Stimulated activated CD4-positive, alpha-beta T cell treated with anti-CD3 and anti-CD28 coated beads, Interleukin-1b, Interleukin-23, amount 100 ng/mL, for 4 hours (primary cell): ENCODE measurements at places on chromosomes 5 and 9.

DNA sequence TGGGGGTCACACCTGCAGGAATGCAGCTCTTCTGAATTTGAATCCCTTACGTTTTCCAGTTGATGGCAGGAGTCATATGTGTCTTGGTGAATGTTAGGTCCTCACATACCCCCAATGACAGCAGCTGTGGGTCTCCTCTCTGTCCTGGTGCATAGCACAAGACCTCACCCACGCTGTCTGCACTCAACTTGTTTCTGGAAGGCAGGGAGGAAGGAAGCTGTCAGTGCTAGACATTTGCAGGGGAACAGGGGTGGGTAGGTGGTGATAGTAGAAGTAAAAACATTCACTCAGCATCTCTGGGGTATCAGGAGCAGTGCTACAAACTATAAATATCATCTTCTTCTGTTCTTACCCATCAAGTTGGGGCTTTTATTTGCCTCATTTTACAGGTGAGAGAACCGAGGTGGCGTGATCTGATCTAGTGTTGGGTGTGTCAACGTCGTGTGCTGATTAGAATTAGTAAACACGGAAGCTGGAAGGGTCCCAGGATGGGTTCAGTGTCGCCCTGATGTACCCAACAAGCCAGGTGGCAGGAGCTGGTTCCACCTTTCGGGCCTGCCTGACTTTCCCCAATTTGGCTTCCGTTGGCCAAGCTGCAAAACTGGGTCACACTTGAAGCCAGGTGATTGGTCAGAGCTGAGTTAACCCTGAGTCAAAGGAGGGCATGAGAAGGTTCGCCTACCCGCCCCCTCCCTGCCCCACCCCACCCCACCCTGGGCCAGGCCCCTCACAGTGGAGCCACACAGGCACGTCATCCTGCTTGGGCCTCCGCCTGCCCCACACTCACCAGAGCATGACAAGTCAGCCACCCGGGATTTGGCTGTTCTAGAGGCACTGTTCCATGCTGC lies 15.8 kb downstream of the ERGIC1 start:
- DNase-seq: no peak

GRCh38 chr5:55601204-55601618 lies 66.4 kb upstream of the PLPP1 start:
- no peak for DNase-seq

- DNase-seq: no peak
Observed at GRCh38 chr5:124262470-124262869, 484.0 kb downstream of the ZNF608 start.

DNA sequence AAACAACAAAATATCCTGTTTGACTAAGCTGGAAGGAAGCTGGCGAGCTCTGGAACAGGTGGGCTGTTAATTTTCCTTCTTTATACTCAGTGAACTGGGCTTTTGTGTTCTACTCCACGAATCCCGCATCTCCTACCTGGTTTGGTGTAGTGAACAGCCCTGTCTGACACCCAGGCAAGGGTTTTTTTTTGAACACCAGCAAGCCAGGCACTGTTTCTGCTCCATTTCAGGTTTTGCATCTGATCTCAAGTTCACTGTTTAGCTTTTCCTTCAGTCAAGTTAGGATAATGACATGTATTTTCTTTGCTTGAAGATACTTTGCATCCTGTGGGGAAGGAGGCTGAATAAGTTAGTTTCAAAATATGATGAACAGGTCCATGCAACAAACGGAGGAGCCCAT lies 204.5 kb downstream of the SEMA6A start:
- DNase-seq: no peak

GRCh38 chr5:11815481-11815880 lies 88.8 kb downstream of the CTNND2 start:
- no peak for DNase-seq

DNA sequence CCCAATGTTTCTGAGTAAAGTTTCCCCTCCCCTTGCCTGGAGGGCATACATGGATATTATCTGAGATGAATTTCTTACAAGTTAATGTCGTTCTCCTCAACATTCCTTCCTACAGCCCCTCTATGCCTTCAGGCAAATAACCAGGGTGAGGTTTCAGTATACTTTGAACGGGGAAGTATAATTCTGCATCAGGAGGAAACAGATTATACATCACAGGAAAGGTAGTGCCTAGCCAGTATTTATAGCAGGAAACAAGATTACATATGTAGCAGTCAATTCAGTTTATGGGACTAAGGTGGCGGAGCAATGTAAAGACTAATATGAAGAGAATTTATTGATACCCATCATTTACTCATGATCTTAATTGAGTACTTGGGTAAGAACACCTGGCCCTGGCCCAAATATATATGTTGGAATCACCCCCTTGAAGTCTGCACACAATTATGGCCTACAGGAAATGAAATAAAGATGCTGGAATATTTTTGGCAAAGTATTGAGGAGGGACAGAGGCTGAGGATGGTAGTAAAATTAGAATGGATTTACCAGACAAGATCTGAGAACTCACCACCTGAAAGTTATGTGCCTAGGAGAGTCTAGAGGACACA lies 661.1 kb downstream of the PTPRD start:
- DNase-seq: no peak

DNA sequence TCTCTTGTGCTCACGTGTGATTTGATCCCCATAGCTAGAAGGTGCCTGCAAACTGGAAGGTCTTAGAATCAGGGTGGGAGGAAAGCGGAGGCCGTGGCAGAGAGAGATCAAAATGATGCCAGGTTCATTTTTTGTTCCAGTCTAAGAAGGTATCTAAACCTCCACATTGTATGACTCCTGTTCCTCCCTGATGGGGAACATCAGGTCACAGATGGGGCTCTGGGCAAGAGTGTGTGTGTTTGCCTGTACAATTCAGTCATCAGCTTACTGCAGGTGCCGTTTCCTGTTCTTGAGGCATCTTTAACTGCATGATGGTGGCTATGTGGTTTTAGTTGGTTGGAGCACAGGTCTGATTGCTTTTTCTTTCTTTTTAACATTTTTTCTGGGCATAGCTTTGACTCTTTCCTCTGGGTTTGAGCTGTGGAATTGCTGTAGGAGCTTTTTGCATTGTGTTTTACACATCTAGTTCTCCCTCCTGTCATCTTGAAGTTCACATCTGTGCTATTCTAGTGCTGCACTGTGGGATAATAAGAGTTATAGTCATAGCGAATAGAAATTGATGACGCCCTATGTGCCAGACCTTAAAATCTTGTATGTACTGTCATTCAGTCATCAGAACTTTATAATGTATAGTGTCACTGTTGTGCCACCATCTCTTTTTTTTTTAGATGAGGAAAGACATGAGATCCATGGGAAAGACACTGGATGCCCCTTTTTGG lies 30.8 kb downstream of the ARHGAP26 start:
- DNase-seq: no peak

- no peak for DNase-seq
Observed at GRCh38 chr9:125457357-125457756, 195.7 kb downstream of the GAPVD1 start.

DNA sequence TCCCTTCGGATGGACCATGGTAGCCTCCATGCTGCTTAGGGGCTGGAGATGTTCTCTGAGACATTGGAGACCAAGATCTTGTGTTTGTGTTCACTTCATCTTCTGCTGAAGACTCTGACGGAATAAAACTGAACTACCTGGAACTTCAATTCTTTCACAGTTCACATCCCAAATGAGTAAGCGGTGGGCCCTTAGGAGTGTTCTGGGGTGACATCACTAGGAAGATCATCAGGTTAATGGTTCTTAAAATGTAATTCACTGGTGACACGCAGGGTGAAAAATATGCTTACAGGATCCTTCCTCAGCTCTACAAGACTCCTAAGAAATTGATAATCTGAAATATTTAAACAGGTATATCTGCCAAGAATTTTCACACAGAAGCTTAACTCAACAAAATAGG lies 561.5 kb downstream of the SEMA5A start:
- no peak for DNase-seq

DNA sequence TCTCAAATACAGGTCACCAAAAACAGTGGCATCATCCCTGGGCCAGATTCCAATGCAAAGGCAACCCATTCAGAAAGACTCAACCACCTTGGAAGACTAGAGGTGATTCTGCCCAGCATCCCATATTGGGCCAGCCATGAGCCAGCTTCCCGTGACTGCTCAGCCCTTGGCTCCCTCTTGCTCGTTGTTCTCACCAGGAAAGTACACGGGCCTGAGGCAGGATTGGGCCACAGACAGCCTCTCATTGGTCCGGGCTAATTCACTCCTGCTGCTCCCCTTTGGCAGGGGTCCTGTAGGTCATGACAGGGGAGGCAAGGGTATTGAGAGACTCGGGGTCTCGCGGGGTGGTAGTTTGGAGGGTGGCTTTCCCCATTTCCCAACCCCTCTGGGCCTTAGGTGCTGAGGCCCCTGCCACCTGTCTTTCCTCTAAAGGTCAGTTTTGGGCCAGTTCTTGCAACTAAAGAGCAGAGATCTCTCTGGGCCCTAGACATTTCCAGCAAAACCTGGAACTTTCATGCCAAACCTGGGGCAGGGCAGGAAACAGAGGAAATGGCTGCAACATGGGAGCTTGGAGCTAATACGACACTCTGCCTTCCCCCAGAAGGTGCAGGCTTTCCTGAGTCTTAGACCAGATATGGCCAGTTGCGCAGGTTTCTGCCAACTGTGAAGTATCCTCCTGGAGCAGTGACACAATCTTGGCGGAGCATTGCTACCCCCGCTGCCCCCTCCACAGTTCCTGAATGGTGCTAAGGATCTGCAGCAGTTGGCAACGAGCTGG lies 22.0 kb upstream of the FGFR4 start:
- DNase-seq: no peak
